ENCODE measurements at places on chromosomes 2 and 18.

GRCh38 chr2:202149155-202149762 lies 76.2 kb downstream of the KIAA2012 start:
- no peak for ATAC-seq

- no peak for ATAC-seq
Measured at GRCh38 chr2:117997872-117998454, 15.9 kb downstream of the CCDC93 start.

DNA sequence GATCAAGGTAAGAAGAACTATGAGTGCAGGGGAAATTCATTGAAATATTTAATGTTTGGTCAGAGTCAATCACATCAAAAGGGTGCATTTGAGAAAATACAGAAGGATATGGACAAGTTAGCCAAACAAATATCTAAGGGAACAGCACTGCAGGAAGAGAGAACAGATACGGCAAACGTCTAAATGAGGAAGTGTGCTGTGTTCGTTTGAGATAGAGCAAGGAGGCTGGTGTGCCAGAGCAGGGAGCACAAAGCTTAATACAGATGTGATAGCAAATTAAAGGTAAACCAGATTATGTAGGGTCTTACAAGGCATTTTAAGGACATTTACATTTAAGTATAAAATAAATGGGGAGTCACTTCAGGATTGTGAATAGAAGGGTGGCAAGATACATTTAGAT lies 241.3 kb upstream of the ZNF804A start:
- no peak for ATAC-seq

- ATAC-seq = no peak
Measured at GRCh38 chr18:37483221-37483971, 82.2 kb downstream of the CELF4 start.

DNA sequence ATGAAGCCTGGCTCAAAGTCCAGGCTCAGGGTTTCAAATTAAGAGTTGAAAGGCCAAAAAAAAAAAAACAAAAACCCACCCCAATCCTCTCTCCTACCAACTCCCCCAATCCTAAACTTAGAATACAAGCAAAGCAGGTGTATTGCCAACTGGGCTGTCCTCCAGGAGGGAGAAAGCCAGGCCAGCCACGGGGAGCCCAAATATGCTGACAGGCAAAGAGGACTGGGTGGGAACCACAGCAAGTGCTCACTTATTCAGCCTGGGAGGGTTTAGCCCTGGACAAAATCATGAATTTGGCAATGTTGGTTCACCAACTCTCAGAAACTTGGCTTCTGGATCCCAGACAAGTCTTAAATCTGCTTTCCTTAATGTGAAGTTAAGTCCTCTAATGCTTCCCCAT lies 36.5 kb downstream of the GKN2 start:
- no peak for ATAC-seq

DNA sequence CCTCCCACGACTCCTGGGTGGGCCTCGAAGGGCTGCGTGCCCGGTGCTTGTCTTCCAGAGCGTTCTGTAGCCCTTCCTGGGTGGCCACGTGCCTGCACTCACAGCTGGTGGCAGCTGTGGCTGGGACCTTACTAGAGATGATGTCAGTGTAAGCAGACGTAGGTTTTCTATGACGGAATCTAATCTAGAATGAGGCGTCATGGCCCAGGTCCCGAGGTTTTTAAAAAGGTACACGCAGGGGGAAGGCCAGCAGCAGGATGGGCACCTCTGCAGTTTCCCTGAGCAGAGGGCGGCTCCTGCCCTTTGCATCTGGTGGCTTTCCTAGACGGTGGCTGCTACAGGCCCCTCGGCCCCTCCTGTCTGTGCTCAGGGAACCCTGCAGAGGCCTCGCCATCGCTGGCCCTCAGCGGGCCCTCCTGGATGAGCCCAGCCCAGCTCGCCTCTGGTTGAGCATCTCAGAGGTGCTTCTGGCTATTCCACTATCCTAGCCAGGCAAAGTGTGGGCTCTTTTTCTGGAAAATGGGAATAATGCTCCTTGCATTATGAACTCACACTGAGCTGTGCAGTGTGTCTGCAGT lies 49.6 kb upstream of the PXDN start:
- ATAC-seq = no peak

DNA sequence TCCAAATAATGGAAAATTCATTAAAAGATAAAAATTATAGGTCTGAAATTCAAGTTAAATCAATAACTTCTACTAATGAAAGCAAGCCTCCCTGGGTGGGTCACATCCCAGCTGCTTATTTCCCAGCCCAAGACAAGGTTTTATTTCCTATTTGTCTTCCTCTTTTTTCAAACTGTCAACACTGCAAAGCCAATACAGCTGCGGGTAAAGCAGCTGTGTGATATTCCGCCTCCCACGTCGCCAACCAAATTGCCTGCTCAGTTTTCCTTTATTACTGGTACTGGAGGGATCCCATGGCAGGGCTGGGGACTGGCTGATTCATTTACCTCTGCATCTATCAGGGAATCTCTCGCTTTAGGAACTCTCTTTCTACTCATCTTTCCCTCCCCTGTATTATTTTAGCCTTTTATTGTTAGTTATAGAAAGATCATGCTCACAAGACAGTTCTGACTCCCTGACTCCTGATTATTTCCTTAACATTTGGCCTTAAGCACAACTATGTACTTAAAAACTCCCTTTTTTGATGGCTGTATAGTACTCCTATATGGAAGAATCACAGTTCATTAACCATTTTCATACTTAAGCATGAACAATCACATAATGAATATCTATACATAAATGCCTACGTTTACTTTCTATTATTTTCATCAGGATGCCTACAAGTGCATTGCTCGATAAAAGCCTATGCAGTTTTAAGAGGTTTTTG lies 253.1 kb downstream of the CDCA7 start:
- no peak for ATAC-seq

GRCh38 chr18:13353084-13353823 lies 134.7 kb downstream of the LDLRAD4 start:
- peak; percentile 30 for ATAC-seq

- ATAC-seq = no peak
Measured at GRCh38 chr2:118481299-118481698, 366.1 kb downstream of the EN1 start.

- ATAC-seq = no peak
Measured at GRCh38 chr18:31990823-31991222, 27.8 kb upstream of the RNF125 start.

GRCh38 chr2:204576362-204576979 lies 31.2 kb downstream of the PARD3B start:
- ATAC-seq = no peak

GRCh38 chr2:96547731-96548171 lies 11.2 kb downstream of the ARID5A start:
- ATAC-seq = no peak

GRCh38 chr2:160892204-160892603 lies 268.0 kb upstream of the TANK start:
- no peak for ATAC-seq

- no peak for ATAC-seq
Measured at GRCh38 chr2:233469261-233470010, 97.1 kb downstream of the USP40 start.

- ATAC-seq = no peak
Measured at GRCh38 chr2:134231301-134231964, 22.4 kb upstream of the MGAT5 start.
